ENCODE measurements at places on chromosomes 13 and 19.

DNA sequence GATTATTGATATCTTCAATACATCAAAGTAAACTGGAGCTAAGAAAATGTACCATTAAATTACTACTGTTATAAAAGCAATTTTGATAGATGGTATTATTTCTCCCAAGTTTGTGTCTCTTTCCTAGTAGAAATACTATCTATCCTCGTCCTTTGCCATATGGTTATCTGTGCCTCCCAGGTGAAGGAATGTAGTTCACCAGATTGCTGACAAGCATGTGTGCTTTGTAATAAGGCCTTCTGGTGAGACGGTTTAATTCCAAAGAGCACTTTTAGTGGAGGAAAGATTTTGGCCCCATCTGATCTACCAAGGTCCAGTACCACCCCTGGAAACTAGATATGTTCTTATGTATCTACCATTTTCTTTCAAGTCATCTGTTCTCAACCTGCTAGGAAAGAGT, 243.6 kb downstream of the DLEU7 start:
- no peak for DNase-seq

GRCh38 chr13:30696278-30697176, 38.8 kb upstream of the ALOX5AP start:
- DNase-seq, result peak; percentile 52

DNA sequence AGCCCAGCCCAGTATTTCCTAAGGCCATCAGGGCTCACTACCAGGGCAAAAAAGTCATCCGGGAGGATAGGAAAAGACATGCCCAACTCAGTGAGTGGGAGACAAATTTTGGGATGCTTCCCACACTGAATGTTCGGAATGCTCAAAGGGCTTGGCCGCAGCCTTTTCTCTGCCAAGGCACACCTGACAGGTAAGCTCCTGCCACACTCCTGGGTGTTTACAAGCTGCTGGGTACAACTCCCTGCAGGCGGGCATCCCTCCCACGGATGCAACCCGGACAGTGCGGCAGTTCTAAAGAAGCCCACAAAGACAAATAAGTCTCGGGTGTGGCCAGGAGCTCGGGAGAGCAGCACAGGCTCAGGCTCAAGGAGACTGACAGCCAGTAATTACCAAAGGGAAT, 28.1 kb downstream of the SLC7A1 start:
- no peak for DNase-seq

GRCh38 chr19:18807861-18808331, 16.8 kb upstream of the COMP start:
- DNase-seq, result no peak

DNA sequence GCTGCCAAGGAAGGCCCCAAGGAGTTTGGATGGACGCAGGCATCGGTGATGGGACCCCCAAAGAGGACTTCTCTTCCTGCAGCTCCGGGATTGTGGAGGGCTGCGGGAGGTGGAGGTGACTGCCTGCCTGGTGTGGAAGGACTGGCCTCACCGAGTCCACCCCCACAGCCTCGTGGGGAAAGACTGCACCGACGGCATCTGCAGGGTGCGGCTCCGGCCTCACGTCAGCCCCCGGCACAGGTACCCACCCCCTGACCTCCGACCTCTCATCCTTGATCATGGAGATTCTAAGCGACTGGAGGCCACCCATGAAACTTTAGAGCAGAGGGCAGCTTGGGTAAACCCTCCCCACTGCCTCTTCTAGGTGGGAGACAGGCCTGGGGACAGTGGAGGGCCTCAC, 16.9 kb upstream of the CLASRP start:
- DNase-seq, result no peak

GRCh38 chr13:44303681-44304432, 69.8 kb upstream of the SERP2 start:
- no peak for DNase-seq

- DNase-seq, result peak; percentile 24
These were observed 2.7 kb upstream of the GATAD2A start for GRCh38 chr19:19402656-19403372.

- no peak for DNase-seq
These were observed 918.6 kb downstream of the UQCRFS1 start for GRCh38 chr19:28294395-28294794.

DNA sequence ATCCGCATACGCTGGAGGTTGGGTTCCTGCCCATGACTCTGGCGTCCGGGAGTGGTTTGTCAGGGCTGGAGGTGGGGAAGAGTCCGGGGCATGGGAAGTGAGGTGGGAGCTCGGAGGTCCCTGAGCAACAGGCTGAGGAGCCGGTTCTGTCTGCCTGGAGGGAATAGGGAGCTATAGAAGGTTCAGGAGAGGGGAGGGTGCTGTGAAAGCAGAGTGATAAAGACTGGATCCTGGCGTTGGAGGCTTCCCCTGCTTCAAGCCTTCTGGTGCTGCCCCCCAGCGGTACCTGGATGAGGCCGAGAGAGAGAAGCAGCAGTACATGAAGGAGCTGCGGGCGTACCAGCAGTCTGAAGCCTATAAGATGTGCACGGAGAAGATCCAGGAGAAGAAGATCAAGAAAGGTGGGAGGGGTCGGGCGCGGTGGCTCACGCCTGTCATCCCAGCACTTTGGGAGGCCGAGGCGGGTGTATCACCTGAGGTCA, 2.6 kb downstream of the HMG20B start:
- no peak for DNase-seq

DNA sequence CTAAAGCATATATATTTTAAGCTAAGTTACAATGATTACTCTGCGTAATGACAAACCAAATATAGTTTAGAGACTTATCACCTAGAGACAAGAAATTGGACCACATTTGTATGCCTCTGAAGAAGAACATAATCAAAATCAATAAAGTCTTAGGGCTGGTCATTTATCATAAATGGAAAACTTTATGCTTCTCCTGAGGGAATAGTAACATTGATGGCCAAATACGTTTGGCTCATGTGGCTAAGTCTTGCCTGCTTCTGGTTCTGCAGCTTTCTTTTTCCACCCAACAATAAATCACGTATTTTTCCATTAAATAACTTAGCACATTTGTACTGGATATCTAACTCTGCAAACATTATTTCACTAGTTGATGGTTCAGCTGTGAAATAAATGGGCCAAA, 458.4 kb downstream of the SLITRK1 start:
- DNase-seq, result no peak

- no peak for DNase-seq
These were observed 62.8 kb upstream of the SACS start for GRCh38 chr13:23496255-23496654.

DNA sequence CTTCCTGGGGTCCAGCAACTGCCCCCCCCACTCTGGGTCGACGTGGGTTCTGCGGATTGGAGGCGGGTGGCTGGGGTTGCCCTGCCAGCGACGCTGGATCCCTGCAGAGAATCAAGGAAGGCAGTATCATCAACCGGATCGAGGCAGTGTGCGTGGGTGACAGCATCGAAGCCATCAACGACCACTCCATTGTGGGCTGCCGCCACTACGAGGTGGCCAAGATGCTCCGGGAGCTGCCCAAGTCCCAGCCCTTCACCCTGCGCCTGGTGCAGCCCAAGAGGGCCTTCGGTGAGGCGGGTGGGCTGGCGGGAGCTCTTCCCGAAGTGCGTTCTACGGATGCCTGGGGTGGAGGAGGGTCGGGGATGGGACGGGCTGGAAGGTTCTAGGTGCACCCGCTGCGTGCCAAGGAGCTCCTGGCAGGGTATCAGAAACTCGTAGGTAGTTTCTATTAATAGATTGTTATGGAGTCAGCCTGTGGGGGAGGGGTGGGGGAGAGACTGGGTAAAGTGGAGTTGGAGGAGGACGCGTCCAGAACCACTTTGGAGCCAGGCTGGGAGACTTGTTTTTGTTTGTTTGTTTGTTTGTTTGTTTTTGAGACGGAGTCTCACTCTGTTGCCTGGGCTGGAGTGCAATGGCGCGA, 1.5 kb downstream of the GIPC3 start:
- no peak for DNase-seq

GRCh38 chr19:3071768-3072167, 9.5 kb upstream of the TLE5 start:
- DNase-seq, result no peak

DNA sequence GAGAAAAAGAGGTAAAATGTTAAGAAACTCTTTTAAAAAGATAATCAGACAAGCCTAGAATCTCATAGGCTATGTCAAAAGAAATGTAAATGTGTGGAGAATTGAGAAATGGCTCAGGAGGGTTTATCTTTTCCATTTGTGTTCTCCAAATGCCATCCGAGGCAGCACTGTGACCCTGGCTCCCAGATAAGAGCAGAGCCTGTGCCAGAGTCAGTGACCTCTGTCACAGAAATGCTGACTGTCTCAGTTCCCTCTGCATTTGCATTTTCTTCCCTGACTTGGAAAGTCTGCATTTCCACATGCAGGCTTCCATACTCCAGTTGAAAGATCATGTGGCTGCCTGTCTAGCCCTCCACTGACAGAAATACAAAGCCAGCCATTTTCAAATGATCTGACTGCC, 42.0 kb downstream of the SERTM1 start:
- DNase-seq, result no peak

GRCh38 chr13:59480396-59481259, 683.1 kb downstream of the DIAPH3 start:
- DNase-seq, result no peak
